IMR-90 (cell line): ENCODE measurements at places on chromosomes 16 and 17. TPM values are rescaled to one million over a fixed set of nuclear protein-coding genes. Genes with fewer than 3 reads are reported as not detected.

GRCh38 chr17:1486802-1487695 lies 5.4 kb downstream of the MYO1C start:
- DNase-seq, result no peak

DNA sequence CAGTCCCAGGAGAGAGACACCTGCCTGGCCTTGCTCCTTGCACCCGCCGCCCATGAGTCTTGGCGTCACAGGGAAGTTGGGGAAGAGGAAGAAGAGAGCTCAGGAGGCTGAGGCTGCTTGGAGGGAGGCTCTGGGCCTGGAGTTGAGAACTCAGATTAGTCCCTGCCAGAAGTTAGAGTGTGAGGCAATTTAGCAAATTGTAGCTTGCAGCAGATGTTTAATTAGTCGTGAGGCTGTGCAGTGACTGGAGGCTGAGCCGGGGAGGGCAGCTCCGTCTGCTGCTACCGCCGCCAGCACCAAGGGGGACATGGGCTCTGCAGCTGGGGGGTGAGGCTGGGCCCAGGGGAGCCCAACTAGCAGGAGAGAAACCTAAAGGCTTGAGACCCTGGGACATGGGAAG lies 738.3 kb upstream of the EEF2KMT start:
- DNase-seq, result no peak

TMEM220 gene
- total RNA-seq, result 1.1 and 1.7 TPM in 2 replicates

DNA sequence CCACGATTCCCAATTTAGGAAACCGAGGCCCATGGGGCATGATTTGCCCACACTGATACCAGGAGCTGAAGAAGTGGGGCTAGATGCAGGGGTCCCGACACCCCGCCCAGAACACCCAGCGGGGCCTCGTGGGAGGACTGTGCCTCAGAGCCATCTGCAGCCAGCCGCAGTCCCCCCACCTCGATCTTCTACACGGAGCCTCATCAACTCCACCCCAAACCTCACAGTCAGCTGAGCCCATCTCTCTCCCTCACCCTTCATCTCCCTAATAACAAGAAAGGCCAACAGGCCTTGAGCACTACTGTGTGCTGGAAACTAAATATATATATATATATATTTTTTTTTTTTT lies 4.2 kb downstream of the ITGAE start:
- DNase-seq, result no peak

DNA sequence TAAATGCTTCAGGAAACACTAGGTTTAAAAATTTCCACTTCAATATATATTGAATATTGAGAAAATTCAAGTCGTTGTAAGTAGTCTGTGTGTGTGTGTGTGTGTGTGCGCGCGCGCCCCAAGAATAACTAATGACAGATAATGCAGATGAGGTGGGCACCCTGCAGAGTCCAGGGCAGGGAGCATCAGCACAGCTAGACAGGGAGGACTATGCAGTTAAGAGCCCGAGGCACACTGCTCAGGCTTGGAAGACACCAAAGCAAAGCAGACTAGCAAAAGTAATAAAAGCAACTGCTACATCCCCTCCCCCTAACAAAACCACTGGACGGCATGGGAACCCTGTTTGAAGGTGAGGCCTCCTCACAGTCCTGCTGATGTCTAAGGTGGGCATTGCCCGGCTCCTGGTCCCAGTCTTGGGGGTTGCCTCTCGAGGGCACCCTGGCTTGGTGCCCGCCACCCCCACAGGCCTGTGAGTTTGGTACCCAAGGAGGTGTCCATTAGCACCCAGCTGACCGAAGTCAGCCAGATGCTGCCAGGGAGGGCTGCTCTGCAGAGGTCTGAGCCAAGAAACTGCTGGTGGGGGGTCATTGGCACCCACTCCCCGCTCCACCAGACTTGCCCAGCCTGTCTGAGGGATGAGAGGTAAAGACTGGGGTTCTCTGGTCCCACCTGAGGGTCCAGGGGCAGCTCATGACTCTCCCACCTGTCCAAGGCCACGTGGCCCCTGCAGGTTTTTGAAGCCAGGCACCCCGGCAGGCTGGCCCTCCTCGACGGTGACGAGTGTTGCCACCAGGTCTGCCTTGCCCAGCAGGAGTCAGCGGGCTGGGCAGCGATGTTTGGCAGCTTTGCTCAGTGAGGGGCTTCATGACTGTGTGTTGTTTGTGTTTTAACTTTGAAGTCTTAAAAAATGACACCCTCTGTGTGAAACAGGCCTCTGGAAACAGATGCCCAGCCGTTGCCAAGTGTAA lies 18.7 kb downstream of the LRRC75A start:
- no peak for DNase-seq

DNA sequence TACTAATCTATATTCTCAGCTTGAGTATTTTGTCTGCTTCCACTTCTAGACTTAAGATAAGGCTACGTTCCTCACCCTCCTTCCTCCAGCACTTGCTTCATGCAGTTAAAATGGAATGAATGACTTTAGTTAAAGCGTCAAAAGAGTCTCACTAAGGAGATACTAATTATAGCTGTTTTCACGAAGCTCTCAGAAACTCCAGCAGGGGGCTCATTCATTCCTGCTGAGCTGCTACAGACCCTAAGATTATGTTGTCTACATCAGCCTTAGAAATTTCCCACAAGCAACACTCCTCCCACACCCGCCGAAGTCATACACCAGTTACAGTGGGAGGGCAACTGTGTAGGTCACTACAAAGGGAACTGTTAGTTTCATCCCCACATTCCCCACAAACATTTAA lies 57.0 kb upstream of the KIFC3 start:
- DNase-seq, result peak; percentile 34

DNA sequence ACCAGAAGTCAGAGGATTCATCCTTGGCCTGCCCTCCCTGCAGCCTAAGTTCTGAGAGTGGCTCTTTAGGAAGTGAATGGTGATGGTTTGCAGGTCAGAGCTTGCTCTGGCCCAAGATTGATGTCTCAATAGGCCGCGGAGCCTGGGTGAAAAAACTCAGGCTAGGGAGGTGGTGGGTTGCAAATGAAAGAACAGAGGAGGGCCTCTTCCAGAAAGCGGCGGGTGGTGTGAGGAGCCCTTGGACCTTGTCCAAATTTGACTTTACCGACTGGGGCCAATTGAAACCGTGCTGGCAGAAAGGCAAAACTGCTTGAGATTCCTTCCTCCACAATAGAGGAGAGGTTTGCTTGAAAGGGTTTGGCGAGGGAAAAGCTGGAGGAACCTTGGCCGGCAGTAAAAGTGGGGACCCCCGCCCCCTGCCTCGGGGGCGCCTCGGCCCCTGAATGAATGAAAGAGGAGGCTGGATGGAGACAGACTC lies 331.3 kb downstream of the SEC14L1 start:
- peak; percentile 64 for DNase-seq

DNA sequence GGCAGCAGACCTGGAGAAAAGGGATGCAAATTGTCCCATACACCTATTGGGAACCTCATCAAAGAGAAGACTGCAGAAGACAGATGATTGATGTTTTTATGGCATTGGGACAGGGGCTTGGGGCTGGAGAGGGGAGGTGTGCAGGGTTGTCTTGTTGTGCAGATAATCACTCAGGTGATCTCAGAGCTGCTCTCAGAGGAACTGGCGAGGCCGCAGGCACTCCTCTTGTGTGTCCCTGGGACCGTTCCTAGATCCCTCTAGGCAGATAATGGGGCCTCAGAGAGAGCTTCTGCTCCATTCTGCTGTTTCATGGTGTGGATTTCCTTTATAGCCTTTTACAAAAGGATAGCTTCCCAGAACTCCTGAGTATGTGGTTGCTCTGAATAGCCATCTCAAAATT lies 1.6 kb downstream of the RNF213 start:
- DNase-seq, result no peak

ABCC3 gene
- total RNA-seq, result 2.2 and 3.2 TPM in 2 replicates

C17orf78 gene
- not detected in 2 replicates for total RNA-seq

RNF112 gene
- 1.7 and 2.5 TPM in 2 replicates for total RNA-seq

SGCA gene
- not detected in 2 replicates for total RNA-seq

TRPV3 gene
- total RNA-seq, result under 0.01 and 0.18 TPM in 2 replicates

GRCh38 chr16:18979936-18980335 lies 3.8 kb upstream of the TMC7 start:
- no peak for DNase-seq

DNA sequence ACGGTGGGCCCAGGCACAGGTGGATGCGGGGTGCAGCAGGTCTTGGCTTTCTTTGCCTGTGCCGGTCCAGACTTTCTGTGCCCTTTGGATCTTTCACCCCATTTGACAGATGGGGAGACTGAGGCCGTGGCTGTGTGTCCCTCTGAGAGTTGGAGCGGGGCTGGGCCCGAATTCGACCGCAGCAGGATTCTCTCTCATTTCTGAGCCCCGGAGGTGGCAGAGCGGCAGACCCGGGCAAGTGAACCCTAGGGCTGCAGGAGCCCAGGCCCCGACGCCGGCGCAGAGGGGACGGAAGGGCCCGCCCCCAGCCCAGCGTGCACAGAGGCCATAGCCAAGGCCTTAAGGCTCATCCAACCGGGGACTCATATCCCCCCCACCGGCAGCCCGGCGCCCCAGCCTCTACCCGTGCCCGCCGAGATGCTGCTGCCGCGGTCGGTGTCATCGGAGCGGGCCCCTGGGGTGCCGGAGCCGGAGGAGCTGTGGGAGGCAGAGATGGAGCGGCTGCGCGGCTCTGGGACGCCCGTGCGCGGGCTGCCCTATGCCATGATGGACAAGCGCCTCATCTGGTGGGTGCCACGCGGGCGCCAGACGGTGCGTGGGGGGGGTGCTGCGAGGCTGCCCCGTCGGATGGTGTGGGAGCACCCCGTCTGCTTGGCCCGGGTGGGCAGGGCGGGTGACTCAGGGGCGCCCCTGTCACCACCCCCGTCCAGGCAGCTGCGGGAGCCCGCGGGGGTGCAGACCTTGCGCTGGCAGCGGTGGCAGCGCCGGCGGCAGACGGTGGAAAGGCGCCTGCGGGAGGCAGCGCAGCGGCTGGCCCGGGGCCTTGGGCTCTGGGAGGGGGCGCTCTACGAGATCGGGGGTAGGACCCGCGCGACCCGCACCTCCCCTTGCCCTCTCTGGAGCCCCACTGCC lies 857 bp downstream of the TMC8 start:
- DNase-seq, result no peak

GLIS2 gene
- 0.36 and 0.56 TPM in 2 replicates for total RNA-seq

- DNase-seq, result peak; percentile 86
Observed at GRCh38 chr16:84839956-84840355, 20.2 kb downstream of the CRISPLD2 start.

- peak; percentile 20 for DNase-seq
Observed at GRCh38 chr17:3512505-3513171, 36.8 kb downstream of the ASPA start.

GRCh38 chr16:51951668-51952298 lies 595.2 kb downstream of the TOX3 start:
- no peak for DNase-seq

- DNase-seq, result no peak
Observed at GRCh38 chr16:48308535-48308934, 61.2 kb upstream of the ABCC11 start.

DNA sequence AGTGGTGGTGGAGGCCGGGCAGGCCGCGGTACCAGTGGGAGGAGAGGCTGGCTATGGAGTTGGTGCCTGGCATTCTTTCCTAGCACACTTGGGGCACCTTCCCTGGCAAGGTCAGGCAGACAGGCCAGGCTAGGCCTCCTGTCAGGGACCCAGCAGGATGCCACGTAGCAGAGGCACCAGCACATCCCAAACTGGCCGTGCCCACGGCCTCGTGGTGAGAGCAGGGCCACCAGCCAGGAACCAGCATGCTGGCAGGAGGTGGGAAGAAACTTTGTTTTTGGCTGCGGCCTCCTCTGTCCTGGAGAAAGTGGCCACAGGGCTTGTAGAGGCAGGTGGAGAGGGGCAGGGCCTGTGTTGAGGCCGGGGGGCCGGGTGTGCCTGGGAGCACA lies 57.6 kb upstream of the CBFA2T3 start:
- no peak for DNase-seq

- no peak for DNase-seq
Observed at GRCh38 chr16:79170555-79171246, 429.8 kb downstream of the MAF start.

DNA sequence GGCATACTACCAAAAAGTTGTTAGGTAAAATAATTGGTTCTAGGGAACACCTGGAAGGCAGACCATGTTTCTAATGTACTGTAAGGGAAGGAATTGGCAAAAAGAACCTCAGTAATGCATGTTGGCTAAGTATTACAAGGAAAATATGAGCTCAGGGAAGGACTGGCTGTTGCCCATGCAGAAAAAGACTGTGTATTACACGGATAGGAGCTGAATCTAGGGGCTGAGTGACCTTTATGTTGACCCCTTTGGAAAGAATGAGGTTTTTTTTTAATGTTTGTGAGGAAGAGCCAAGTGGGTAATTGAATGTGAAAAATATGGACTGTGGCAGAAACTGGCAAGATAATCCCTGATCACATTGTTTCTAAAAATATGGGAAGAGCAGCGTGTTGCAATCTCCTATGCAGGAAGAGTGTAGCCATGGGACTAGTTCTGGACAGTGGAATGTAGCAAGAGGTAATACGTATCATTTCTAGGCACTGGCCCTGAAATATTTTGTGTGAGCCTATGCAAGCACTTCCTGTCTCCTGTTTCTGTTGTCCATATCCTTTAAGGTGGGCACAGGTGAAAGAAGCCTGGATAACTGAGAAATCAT lies 95.1 kb upstream of the CNTNAP4 start:
- no peak for DNase-seq

GRCh38 chr16:72711823-72712222 lies 336.1 kb downstream of the ZFHX3 start:
- DNase-seq, result no peak

DNA sequence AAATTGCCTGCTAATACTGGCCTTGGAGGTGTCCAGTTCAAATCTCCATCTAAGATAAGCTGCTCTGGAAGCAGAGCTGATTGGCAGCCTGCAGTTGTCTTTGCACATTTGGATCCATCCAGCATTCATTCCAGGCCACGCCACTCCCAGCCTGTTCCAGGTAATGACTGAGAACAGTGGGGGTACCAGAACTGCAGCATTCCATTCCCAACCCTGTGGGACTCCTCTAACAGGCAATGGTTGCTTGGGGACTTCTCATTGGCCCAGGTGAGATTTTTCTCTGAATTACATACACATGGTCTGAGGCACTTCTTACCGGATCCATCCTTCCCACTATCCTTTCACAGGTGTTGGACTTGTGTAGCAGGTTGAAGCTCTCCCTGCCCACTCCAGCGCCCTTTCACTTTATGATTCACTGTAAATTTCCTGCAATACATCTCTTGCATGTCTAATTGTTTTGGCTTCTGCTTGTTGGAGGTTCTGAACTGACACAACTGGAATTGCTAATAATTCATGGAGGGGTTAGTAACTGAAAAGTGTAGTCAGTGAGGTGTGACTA lies 206.1 kb upstream of the ZFHX3 start:
- DNase-seq, result no peak

ATP6V0A1 gene
- total RNA-seq, result 18.8 and 23.6 TPM in 2 replicates

HSD11B2 gene
- total RNA-seq, result not detected in 2 replicates

- no peak for DNase-seq
Observed at GRCh38 chr16:73040735-73041402, 7.1 kb downstream of the ZFHX3 start.

KRT14 gene
- not detected in 2 replicates for total RNA-seq
